ENCODE measurements at places on chromosomes 6 and 20.

DNA sequence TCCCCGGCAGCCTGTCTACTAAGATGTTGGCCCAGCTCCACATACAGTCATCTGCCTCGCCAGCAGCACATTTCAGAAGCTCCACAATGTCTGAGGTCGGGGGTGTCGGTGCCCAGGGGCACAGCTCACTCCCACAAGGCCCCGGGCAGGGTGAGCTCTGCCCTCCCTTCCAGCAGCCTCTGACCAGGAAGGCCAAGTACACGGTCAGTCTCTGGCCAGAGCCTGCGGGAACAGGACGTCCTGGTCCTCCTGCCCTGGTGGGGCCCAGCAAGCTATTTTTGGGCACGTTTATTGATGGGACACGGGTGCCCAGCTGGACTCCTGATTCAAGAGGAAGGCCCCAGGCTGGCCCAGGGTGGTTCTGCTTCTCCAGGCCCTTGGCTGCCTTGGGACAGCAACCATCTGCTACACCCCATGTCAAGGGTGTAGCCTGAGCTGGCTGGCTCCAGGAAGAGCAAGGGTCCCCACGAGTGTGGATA lies 114.9 kb upstream of the PTPN1 start:
- no peak overlapping the region for H3K27ac ChIP-seq
- H3K4me1 ChIP-seq = peaks cover 30% of the 10 kb centered on the region
- DNase-seq = no peak
- no peak overlapping the region for H3K4me3 ChIP-seq

DNA sequence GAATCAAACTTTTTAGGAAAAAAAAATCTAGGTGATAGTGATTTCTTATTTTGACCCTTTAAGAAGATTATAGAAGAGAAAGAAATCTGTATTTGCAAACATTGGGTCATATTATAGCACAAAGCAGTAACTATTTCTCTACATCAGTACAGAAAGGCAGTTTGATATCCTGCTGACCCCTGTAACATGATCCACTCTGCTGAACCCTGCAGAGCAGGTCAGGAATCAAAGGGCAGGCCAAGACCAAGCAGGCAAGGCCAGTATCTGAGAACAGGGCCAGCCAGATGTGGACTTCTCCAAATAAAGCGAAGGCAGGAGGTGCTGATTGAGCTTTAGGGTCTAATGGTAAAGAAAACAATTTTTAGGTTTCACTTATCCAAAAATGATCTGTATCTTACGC lies 239.4 kb downstream of the PTPRK start:
- H3K4me3 ChIP-seq = no peak overlapping the region
- H3K4me1 ChIP-seq = peaks cover 62% of the 10 kb centered on the region
- H3K36me3 ChIP-seq = peaks cover 8% of the 10 kb centered on the region

- peaks cover 13% of the 10 kb centered on the region for H3K36me3 ChIP-seq
- H3K4me1 ChIP-seq = peaks cover 54% of the 10 kb centered on the region
- no peaks in the 10 kb centered on the region for H3K27me3 ChIP-seq
Measured at GRCh38 chr6:36958775-36959554, 4.4 kb downstream of the PI16 start.

DNA sequence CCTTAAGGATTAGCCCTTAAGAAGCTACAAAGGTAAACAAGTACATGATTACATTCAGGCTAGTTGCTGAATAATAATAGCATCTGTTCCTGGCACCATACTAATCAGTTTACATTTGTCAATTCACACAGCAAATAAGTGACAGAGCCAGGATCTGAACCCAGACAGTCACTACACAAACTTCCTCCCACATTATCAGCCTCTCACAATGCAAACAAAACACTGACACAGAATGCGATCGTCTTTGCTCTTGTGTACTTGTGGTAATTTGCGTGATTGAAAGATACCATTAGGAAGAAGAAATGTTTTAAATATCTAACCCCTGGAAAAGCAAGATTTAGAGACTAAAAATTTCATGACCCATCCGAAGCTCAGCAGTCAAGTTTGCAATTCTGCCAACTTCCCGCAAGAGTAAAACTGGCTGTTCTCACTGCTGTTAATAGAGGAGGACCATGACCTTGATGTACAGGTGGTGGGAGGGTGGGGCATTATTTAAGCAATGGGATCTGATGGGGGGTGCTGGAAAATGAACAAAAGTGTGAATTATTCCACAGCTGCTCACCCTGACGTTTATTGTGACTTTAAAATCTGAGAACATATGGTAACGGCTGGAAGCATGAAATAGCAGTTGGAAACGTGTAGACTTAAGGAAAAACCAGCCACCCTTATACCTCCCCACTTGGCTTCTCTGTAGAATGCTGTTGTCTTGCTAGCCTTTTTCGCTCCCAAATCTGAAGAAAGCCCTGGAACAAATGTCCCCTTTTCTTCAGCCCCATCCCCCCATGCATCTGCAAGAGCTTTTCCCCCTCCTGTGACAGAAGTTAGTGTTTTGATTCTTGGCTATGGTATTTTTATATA lies 95.3 kb upstream of the ARMC2 start:
- no peaks in the 10 kb centered on the region for H3K36me3 ChIP-seq
- H3K4me1 ChIP-seq = peaks cover 8% of the 10 kb centered on the region
- H3K27me3 ChIP-seq = no peaks in the 10 kb centered on the region
- no peak overlapping the region for H3K27ac ChIP-seq
- DNase-seq = no peak
- H3K4me3 ChIP-seq = no peak overlapping the region

DNA sequence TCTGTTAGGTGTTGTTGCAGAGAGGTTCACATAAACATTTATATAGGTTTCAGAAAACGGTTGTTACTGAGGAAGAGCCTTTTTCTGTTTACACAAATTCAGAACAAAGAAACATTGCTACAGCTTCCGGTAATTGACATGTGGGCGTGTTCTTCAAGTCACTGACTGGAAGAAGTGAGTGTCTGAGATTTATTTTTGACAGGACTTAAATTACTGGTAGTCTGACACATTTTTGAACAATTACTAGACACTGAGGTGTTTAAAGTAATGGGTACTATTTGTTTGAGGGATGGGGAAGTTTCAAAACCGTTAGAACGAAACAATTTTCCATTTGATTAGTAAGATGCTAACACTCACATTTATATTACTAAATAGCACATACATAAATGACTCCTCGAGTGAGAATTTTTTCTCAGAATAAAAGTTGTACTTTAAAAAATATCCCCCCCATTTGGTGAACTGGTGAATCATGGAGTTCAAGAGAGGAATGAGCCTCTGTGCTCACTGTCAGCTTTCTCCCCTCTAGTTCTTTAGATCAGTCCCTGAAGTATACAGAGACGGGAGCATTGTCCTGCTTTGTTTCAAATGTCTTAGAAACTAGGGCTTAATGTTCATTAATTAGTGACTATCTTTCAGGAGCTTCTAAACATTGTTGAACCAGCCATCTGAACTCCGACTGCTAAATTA lies 98.7 kb downstream of the TSHZ2 start:
- no peak overlapping the region for H3K4me3 ChIP-seq
- H3K27ac ChIP-seq = no peak overlapping the region
- H3K36me3 ChIP-seq = no peaks in the 10 kb centered on the region
- DNase-seq = no peak
- H3K27me3 ChIP-seq = peaks cover 66% of the 10 kb centered on the region

DNA sequence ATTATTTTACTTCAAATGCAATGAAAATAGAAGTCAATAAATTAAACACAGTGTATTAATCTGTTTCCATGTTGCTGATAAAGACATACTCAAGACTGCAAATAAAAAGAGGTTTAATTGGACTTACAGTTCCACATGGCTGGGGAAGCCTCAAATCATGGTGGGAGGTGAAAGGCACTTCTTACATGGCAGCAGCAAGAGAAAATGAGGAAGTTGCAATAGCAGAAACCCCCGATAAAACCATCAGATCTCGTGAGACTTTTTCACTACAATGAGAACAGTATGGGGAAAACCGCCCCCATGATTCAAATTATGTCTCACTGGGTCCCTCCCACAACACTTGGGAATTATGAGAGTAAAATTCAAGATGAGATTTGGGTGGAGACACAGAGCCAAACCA lies 82.2 kb downstream of the GPR63 start:
- DNase-seq = no peak
- H3K36me3 ChIP-seq = no peaks in the 10 kb centered on the region
- H3K4me1 ChIP-seq = no peaks in the 10 kb centered on the region
- H3K4me3 ChIP-seq = no peak overlapping the region

- no peak overlapping the region for H3K4me3 ChIP-seq
- no peak overlapping the region for H3K27ac ChIP-seq
- DNase-seq = no peak
- H3K27me3 ChIP-seq = no peaks in the 10 kb centered on the region
- no peaks in the 10 kb centered on the region for H3K4me1 ChIP-seq
Measured at GRCh38 chr20:19820555-19821211, 62.6 kb downstream of the RIN2 start.

GRCh38 chr6:15515660-15516375 lies 147.0 kb downstream of the DTNBP1 start:
- H3K4me1 ChIP-seq = no peaks in the 10 kb centered on the region
- no peak overlapping the region for H3K4me3 ChIP-seq
- DNase-seq = no peak
- H3K27ac ChIP-seq = no peak overlapping the region

DNA sequence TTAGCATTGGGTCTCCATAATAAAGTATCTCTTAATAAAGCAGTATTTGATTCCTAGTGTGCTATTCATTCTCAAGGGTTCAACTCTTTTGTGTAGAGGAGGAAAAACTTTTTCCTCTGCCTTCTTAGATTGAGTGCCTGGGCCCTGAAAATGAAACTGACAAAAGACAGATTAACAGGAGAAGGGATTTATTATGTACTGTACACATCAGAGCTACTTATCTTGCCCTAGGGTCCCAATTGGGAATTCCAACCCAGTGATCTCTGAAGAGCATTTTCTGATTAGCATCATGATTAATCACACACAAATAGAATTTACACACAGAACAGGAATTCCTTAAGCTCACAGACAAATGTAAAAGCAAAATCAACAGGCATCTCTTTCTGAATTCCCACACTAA lies 128.9 kb downstream of the CD164 start:
- H3K27ac ChIP-seq = no peak overlapping the region
- H3K4me3 ChIP-seq = no peak overlapping the region
- no peaks in the 10 kb centered on the region for H3K27me3 ChIP-seq
- peaks cover 17% of the 10 kb centered on the region for H3K4me1 ChIP-seq

GRCh38 chr20:19269737-19270340 lies 57.4 kb downstream of the SLC24A3 start:
- H3K27me3 ChIP-seq = no peaks in the 10 kb centered on the region
- no peak overlapping the region for H3K4me3 ChIP-seq
- no peaks in the 10 kb centered on the region for H3K4me1 ChIP-seq
- no peak overlapping the region for H3K27ac ChIP-seq
- DNase-seq = no peak

DNA sequence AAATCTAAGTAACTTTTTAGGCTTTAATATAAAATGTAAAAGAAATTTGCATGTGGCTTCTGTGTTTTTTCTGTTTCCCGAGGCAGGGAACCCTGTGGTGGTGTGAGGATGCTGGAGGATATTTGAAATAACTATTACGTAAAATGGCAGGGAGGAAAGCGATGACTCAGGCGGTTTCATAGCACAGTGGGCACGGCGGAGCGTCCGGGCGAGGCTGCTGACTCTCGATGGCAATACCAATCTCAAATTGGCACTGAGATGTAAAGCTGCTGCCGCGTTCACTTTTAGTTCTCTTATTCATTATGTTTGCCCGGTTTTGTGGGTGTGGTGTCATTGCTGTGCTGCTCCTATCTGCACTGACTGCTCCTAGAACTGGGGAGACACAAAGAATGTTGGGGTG lies 254.3 kb downstream of the THBS2 start:
- no peaks in the 10 kb centered on the region for H3K36me3 ChIP-seq
- H3K4me3 ChIP-seq = no peak overlapping the region

- H3K4me3 ChIP-seq = no peak overlapping the region
- H3K27ac ChIP-seq = no peak overlapping the region
- H3K36me3 ChIP-seq = no peaks in the 10 kb centered on the region
- no peak for DNase-seq
- H3K4me1 ChIP-seq = no peaks in the 10 kb centered on the region
Measured at GRCh38 chr20:17541596-17541995, 10.4 kb upstream of the BFSP1 start.

DNA sequence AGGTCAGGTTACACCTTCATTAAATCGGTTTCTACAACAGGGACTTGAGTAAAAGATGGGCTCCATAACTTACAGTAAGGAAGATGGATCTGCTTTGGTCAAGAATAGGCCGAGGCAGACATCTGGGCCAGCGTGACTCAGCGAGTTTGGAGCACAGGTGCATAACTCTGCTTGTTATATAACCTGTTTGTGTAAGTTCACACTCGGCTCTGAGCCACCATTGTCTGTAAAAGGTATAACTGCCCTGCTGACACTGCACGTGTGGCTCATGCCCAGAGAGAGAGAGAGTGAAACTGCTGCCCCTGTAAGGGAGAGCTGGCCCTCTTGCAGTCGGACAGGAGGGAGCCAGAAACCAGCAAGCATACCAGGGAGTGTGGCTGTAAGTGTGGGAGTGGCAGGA lies 737.9 kb upstream of the SLC35B3 start:
- no peak overlapping the region for H3K4me3 ChIP-seq
- no peaks in the 10 kb centered on the region for H3K36me3 ChIP-seq
- DNase-seq = no peak
- H3K27ac ChIP-seq = no peak overlapping the region

DNA sequence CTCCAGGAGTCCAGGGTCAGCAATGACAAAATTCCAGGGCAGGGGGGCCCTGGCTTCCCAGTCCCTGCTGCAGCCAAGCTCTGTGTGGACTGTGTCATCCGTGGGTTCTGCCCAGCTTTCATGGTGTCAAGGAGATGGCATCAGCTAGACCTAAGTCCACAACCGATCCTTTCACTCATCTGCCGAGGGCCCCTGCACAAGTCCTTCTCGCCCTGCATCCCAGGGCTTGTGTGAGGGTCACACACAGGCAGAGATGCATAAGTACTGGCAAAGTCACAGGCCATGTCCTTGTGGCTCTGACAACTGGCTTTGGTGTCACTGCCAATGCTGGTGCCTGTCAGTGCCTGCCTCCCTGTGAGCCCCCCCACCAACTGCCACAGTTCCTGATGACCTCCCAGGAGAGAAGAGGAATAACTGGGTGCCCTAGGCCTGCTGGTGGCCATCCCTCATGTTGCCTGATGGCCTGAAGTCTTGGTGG lies 181.4 kb upstream of the CST7 start:
- no peak for DNase-seq
- peaks cover 13% of the 10 kb centered on the region for H3K27me3 ChIP-seq
- no peak overlapping the region for H3K4me3 ChIP-seq
- H3K27ac ChIP-seq = no peak overlapping the region
- H3K4me1 ChIP-seq = no peaks in the 10 kb centered on the region
- H3K36me3 ChIP-seq = no peaks in the 10 kb centered on the region

- no peak for DNase-seq
- H3K36me3 ChIP-seq = no peaks in the 10 kb centered on the region
- no peak overlapping the region for H3K4me3 ChIP-seq
- no peaks in the 10 kb centered on the region for H3K27me3 ChIP-seq
Measured at GRCh38 chr6:89260832-89261231, 43.7 kb upstream of the GABRR1 start.
